GM12878 (cell line): ENCODE measurements at places on chromosomes 1 and 21. TPM values are rescaled to one million over a fixed set of nuclear protein-coding genes. Genes with fewer than 3 reads are reported as not detected.
A peak's percentile ranks its signal among the peaks of the same experiment; 100 is the strongest.

DNA sequence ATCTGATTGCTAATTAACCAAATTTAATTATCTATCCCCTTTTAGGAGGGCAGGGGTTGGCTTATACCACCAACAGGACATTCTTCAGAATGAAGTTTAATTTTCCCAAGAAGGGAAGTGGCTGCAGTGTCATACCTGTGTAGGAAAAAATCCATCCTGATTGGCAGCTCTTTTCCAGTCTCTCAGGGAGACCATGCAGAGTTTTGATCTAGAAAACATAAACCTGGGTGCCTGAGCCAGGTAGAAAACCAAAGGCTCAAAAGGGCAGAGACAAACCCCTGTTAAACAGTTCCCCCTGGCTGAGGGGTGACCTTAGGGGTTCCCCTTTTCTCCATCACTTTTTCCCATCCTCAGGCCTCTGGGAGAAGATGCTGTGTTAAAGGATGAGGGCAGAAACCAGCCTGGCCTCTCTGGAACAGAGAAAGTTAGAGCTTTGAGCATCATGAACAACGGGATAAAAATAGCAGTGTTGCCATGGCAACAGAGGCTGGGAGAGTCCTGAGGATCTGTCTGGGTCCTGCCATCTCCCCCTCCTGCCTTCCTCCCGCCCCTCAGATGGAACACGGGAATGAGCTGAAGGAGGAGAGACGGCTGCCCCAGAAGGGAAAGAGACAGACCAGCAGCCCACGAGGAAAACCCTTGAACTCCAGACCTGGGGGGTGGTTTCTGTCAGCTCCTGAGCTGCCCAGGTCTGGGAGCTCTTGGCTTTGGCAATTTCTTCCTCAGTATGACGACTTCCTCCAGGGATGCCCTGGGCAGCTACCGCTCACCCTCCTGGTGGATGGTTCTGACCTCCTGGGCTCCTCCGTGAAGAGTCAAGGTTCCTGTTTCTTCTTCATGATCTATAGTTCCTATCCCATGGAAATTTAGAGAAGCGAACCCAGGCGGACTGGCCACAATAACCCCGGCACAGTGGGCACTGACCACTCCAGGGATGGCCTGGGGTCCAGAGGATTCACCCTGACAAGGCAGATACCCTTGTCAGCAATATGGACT is 14.0 kb upstream of the LEMD1 start:
- H3K4me3 ChIP-seq = no peak overlapping the region
- no peak for DNase-seq
- H3K36me3 ChIP-seq = no peaks in the 10 kb centered on the region
- H3K27me3 ChIP-seq = 0 out of 2 replicates have a peak, but pooled peaks cover 1% of the 10 kb centered on the region
- H3K27ac ChIP-seq = no peak overlapping the region

DNA sequence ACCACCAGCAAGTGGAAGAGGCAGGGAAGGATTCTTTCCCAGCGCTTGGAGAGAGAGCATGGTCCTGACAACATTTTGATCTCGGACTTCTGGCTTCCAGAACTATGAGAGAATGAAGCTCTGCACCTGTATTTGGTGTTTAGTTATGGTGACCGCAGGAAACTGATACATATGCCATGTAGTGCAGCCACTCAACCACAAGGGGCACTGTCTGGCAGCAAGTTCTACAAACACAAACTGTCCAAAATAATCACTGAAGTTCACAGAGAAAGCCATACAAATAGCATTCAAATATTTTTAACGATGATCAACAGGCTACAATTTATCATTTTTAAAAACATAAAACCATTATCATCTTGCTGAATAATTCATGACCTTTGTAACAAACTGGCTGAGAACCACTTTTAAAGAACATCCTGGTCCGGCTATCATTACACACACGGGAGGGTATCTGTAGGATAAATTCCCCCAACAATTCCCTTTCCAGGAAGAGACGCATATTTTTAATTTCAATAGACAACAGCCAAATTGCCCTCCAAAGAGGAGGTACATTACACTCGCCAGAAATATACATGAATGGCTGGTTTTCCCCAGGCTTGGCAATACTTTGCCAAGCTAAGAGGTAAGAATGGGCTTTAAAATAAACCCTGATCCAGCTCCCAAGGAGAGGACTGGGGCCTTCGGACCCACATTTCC is 9.2 kb upstream of the CBR3 start:
- H3K27ac ChIP-seq = no peak overlapping the region
- H3K36me3 ChIP-seq = no peaks in the 10 kb centered on the region
- peaks cover 5% of the 10 kb centered on the region; the same call in 1 of the 2 replicates for H3K4me1 ChIP-seq
- DNase-seq = no peak
- H3K27me3 ChIP-seq = no peaks in the 10 kb centered on the region

DNA sequence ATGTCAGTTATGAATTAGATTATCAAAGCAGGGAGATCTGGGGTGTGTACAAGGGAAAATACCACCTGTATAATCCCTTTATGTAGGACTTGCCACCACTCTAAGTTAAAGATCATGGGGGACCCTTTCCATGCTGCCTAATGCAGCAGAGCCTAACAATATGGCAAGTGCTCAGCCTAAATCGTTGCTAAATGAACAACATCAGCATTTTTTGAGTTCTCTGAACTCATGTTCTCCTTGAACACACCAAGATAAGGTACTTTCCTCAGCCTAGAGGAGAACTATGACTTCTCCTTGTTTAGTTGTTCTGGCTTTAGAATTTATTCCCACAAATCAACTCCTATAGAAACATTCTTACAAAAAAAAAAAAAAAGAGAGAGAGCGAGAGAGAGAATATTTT is 177.0 kb downstream of the DUSP10 start:
- no peak overlapping the region for H3K27ac ChIP-seq
- no peak for DNase-seq
- H3K27me3 ChIP-seq = no peaks in the 10 kb centered on the region
- H3K4me3 ChIP-seq = no peak overlapping the region
- no peaks in the 10 kb centered on the region for H3K4me1 ChIP-seq

- DNase-seq = no peak
- no peaks in the 10 kb centered on the region for H3K27me3 ChIP-seq
- no peak overlapping the region for H3K4me3 ChIP-seq
- H3K36me3 ChIP-seq = peaks cover 12% of the 10 kb centered on the region
- H3K4me1 ChIP-seq = no peaks in the 10 kb centered on the region
- no peak overlapping the region for H3K27ac ChIP-seq
These were observed 20.1 kb downstream of the URB1 start for GRCh38 chr21:32372755-32373154.

GRCh38 chr1:167137793-167138510 is 44.1 kb downstream of the STYXL2 start:
- H3K4me3 ChIP-seq = no peak overlapping the region
- no peaks in the 10 kb centered on the region for H3K27me3 ChIP-seq
- no peak overlapping the region for H3K27ac ChIP-seq
- H3K4me1 ChIP-seq = no peaks in the 10 kb centered on the region
- no peak for DNase-seq

GRCh38 chr1:84698151-84699110 is 8.2 kb upstream of the SSX2IP start:
- no peak overlapping the region for H3K27ac ChIP-seq
- H3K36me3 ChIP-seq = no peaks in the 10 kb centered on the region
- DNase-seq = no peak
- H3K27me3 ChIP-seq = no peaks in the 10 kb centered on the region
- H3K4me3 ChIP-seq = no peak overlapping the region

- H3K36me3 ChIP-seq = no peaks in the 10 kb centered on the region
- H3K27ac ChIP-seq = no peak overlapping the region
- no peak overlapping the region for H3K4me3 ChIP-seq
- H3K4me1 ChIP-seq = no peaks in the 10 kb centered on the region
- H3K27me3 ChIP-seq = no peaks in the 10 kb centered on the region; the same call in 1 of the 2 replicates
These were observed 173.3 kb upstream of the FOXD3 start for GRCh38 chr1:63148825-63149645.

DNA sequence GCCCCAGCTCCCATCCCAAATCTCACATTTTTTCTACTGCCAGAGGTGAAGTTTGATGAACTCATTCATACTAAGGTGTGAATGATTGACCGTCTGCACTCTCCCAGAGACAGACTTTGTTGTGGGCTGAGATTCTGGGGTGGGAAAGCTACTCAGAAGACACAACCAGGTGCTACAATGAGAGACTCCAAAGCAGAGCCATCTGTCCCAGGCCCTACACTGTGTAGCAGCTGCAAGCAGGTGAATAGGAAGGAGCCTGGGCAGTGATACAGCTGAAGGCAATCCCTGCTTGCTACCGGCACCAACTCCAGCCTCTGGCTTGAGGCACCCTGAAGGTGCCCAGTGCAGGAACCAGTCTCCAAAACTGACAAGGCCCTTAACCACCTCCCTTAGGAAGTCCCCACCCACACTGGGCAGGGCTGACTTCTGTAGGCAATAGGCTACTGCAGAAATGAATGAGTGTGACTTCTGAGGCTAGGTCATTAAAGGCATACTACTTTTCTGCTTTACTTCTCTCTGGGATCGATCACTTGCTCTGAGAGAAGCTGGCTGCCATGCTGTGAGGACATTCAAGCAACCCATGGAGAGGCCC is 79.7 kb upstream of the RUNX3 start:
- no peak overlapping the region for H3K27ac ChIP-seq
- DNase-seq = no peak
- H3K36me3 ChIP-seq = no peaks in the 10 kb centered on the region
- H3K4me1 ChIP-seq = no peaks in the 10 kb centered on the region; the same call in 1 of the 2 replicates

GRCh38 chr1:244137725-244138124 is 86.6 kb downstream of the ZBTB18 start:
- H3K36me3 ChIP-seq = no peaks in the 10 kb centered on the region
- no peaks in the 10 kb centered on the region for H3K27me3 ChIP-seq
- no peak overlapping the region for H3K27ac ChIP-seq
- H3K4me3 ChIP-seq = no peak overlapping the region; the same call in 1 of the 2 replicates
- no peak for DNase-seq

DNA sequence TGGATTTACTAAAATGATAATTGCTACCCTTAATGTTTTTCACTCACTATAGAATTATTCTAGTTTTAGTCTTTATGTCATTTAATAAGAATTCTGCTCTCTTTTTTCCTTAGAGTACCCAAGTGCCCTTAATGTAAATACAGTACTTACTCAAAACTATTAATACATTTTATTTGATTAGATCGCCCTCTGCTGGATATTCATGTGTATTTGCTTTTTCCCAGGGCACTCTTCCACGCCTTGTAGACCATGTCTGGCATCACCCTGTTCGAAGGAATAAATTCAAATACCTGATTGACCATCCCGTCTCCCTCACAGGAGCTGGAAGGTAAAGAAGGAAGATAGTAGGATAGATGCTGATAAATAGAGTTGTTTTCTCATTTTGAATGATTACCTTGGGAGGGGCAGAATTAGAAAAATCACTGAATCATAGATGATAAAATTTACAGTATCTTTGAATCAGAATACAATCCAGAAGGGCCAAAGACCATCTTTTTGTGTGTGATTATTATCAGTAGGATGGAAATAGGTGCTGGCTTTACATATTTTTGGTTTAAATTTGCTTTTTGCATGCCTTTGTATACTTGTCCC is 4.1 kb downstream of the AXDND1 start:
- H3K36me3 ChIP-seq = no peaks in the 10 kb centered on the region
- no peak overlapping the region for H3K27ac ChIP-seq
- 0 out of 2 replicates have a peak, but pooled peaks cover 2% of the 10 kb centered on the region for H3K27me3 ChIP-seq
- H3K4me3 ChIP-seq = no peak overlapping the region
- DNase-seq = peak; percentile 33

DNA sequence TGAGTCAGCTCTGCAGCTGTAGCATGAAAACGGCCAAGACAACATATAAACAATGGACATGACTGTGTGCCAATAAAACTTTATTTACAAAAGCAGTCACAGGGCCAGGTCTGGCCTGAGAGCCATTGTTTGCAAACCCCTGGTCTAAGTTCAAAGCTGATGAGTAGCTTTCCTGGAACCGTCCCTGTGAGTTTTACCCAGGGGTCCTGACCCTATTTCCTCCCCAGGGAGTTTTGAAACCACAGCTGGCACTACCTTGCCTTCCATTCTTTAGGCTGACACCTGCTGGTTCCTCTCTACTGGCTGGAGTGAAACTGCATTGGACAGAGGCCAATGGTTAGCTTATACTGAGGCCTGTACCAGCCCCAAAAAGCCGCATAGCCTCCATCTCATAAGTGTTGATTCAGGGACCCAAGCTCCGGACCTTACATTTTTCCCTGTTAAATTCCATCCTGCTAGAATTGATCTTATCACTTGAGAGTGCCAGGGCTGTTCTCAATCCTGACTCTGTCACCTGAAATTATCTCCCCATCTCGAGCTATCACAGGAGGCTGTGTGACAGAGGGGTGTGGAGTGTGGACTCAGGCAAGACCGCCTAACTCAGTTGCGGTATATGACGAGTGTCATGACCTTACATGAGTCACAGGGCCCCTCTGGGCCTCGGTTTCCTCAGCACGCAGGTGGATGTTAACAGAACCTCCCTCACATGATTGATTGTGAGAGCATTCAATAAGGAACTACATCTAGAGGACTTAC is 343.6 kb downstream of the NPHP4 start:
- no peaks in the 10 kb centered on the region for H3K36me3 ChIP-seq
- no peaks in the 10 kb centered on the region for H3K4me1 ChIP-seq
- DNase-seq = no peak
- H3K27ac ChIP-seq = no peak overlapping the region
- H3K27me3 ChIP-seq = no peaks in the 10 kb centered on the region

GRCh38 chr1:161267321-161267720 is 8.8 kb downstream of the PCP4L1 start:
- no peak overlapping the region for H3K4me3 ChIP-seq
- H3K27me3 ChIP-seq = no peaks in the 10 kb centered on the region
- DNase-seq = no peak
- H3K27ac ChIP-seq = no peak overlapping the region

- no peaks in the 10 kb centered on the region for H3K36me3 ChIP-seq
- H3K4me3 ChIP-seq = peak overlapping the region; percentile 72
- H3K27ac ChIP-seq = no peak overlapping the region
- peaks cover 10% of the 10 kb centered on the region for H3K4me1 ChIP-seq
These were observed 3.0 kb downstream of the FMO1 start for GRCh38 chr1:171251042-171251951.

DNA sequence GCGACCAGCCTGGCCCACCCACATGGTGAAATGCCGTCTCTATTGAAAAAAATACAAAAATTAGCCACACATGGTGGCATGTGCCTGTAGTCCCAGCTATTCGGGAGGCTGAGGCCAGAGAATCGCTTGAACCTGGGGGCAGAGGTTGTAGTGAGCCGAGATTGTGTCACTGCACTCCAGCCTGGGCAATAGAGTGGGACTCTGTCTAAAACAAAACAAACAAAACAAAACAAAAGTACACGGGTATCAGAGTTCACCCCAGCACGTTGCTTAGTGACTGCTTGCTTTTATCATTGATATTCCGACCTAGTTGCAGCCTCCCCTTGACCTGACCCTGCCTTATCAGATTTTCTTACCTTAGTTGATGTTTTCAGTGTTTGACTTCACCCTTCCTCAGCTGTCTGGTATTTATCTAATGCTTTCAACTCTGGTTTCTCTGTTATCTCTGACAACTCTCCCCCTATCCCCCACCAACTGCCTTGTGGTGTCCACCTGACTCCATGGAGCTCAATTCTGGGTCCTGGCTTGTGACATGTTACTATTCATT is 5.1 kb downstream of the TLCD4 start:
- H3K36me3 ChIP-seq = no peaks in the 10 kb centered on the region
- no peak for DNase-seq
- H3K4me1 ChIP-seq = no peaks in the 10 kb centered on the region
- no peak overlapping the region for H3K4me3 ChIP-seq

- no peaks in the 10 kb centered on the region for H3K27me3 ChIP-seq
- no peak overlapping the region for H3K27ac ChIP-seq
- no peaks in the 10 kb centered on the region for H3K36me3 ChIP-seq
- H3K4me1 ChIP-seq = no peaks in the 10 kb centered on the region
- no peak for DNase-seq
These were observed 633.5 kb downstream of the PTPRU start for GRCh38 chr1:29869802-29870201.

GPATCH3 gene
- total RNA-seq = 11.5 and 13.4 TPM in 2 replicates

RAP1GAP gene
- 0.05 and 0.21 TPM in 2 replicates for total RNA-seq

AGMAT gene
- 6.9 and 7.4 TPM in 2 replicates for total RNA-seq

LCA5L gene
- total RNA-seq = 0.19 TPM in 1 of 2 replicates, not detected in the other

ZNF436 gene
- total RNA-seq = 3.1 and 3.2 TPM in 2 replicates

LAD1 gene
- 0.26 and 0.53 TPM in 2 replicates for total RNA-seq

SLFNL1 gene
- 0.18 and 0.24 TPM in 2 replicates for total RNA-seq

MNDA gene
- 36.8 and 37.6 TPM in 2 replicates for total RNA-seq

ABCG1 gene
- 11.2 and 12.4 TPM in 2 replicates for total RNA-seq

SERPINC1 gene
- 0.44 and 0.61 TPM in 2 replicates for total RNA-seq
